A549 (cell line): ENCODE measurements at places on chromosomes 12 and 14. TPM values are rescaled to one million over a fixed set of nuclear protein-coding genes. Genes with fewer than 3 reads are reported as not detected.

DNA sequence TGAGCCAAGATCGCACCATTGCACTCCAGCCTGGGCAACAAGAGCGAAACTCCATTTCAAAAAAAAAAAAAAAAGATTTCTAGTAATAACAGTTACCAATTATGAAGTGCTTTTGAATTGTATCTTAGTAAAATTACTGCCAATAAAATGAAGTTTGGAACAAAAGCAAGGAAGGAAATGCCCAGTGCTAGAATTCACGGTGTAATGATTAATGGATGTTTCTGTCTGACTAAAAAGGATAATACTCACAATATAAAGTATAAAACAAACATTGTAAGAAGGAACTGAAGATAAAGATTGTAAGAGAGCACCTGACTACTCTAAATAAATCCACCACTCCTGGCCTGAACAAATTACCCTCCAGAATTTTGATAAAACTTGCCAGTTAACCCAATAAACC is 4.0 kb downstream of the TMEM116 start:
- DNase-seq: no peak

- no peak for DNase-seq
These were observed 222.8 kb downstream of the RMST start for GRCh38 chr12:97685360-97685759.

DNA sequence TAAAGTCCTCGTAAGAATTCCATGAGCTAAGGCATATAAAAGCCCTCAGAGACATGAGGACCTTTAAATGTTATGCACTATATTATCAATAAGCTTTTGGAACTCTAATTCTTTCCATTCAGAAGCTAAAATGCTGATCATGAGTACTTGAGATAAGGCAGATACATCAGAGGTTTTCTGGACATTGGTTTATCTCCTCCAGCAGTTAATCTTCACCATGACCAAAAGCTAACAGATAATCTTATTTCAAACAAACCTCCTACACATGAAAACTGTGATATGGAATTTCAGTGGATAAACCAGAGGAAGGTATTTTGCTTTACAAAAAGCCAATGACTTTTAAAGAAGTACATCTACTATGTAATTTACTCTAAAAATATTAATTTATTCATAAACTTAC is 97.9 kb upstream of the BBS10 start:
- DNase-seq: no peak

FBLN5 gene
- polyA plus RNA-seq: 1.3 to 1.8 TPM (median 1.5 TPM) in 3 replicates

CLEC12A gene
- polyA plus RNA-seq: not detected in 3 replicates

- no peak for DNase-seq
These were observed 869.2 kb downstream of the TMEM121 start for GRCh38 chr14:106395456-106396050.
